Stimulated activated CD4-positive, alpha-beta T cell treated with anti-CD3 and anti-CD28 coated beads, TNF-alpha, amount 100 ng/mL, for 4 hours (primary cell): ENCODE measurements at places on chromosomes 11 and 22.

DNA sequence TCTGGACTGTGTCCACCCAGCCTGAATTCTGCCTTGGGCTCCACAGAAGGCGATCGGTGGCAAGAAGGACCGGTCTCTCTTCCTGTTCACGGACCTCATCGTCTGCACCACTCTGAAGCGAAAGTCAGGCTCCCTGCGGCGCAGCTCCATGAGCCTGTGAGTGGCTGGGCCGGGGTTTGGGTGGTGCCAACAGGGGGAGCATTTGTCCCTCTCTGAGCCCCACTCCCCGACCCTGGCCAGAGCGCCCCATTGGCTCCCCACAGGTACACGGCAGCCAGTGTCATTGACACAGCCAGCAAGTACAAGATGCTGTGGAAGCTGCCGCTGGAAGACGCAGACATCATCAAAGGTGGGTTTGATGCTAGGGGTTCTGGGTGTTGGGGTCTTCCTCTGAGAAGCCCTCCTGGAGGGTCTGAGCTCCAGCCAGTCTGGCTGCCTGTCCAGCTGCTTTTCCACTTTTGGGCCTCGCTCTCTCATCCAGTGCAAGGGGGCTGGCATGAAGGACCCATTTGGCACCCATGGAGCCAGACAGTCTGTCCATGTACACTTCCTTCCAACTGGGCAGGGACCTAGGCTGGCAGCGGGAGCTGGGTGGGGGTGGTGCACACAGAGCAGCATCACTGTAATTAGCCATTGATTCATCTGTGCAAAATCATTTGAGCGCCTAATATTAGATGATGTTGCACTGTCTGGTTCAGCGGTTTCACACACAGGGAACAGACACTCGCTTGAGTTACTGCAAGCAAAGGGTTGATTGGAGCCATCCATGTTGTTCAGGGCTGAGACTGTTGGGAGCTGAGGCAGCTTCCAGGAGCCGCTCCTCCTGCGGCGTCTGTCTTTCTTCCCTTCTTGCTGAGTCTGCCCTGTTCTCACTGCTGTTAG lies 19.0 kb upstream of the RELT start:
- no peak for DNase-seq

- DNase-seq: no peak
These were observed 182.0 kb upstream of the MTMR2 start for GRCh38 chr11:96105944-96106343.

DNA sequence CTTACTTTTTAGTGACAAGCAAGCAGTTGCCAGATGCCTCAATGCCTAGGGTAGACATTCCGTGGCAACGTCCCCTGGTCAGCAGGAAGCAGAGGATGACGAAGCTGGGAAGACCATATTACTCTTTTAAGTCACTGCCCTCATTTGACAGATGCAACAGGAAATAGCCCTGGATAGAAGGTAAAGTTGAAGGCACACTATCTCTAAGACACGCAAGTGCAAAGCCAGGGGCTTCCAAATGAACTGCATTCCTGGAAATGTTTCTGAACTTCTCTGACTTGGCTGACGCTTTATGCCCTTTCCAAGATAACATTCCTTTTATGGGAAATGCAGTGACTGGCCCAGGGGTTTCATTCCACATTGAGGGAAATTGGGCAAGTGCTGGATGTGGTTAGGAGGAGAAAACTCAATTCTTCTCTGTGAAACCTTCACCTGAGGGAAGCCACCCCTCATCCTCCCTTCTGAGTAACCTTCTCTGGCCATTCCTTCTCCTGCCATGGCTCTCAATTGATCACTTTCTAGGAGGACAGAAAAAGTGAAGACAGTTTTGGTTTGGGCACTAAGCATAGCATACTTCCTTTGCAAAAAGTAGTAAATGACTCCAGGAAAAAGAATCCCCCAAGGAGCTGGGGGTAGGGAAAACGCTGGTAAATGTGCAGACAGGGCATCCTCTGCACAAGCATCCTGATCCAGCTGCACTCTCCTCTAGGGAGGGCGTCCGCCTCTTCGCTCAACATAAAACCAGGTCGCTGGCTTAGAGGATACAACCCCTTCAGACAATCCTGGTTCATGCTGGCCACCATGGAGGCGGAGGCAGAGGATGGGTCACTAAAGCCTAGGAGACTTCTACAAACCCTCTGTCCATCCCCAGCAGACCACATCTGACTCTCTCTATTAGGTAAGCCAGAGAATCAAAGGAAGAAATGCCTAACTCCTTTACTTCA lies 14.5 kb downstream of the PCSK7 start:
- DNase-seq: no peak

DNA sequence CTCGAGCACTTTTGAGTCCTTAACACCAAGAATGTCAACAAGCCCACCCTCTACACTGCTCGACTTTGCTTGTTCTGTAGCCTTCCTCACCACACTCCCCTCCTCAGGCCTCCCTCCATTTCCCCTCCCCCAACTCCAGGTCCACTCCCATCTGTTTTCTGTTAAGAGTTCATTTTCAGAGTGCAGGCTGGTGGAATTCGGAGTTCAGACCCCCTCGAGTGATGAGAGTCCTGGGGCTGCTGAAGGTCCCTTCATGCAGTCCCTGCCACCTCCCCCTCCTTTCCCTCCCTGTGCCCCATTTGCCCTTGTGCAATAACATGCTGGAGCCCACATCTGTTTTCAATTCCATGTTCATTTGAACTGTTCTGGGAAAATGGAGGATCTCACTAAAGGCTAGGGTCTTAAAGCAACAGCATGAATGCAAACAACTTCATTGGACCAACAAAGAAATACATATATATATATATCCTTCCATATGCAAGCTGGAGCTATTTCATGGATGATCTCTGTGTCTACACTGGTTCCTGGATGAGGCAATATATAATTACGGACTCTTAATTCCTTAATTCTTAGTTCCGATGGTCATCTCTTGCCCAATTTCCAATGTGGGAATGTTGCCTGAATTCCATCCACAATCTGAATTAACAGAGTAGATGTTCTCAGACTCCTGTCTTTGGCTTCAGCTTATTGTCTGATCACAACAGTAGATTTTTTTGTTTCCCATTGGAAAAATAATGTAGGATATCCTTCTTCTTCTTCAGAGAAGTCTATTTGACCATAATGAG lies 340.4 kb downstream of the ETS1 start:
- no peak for DNase-seq

- no peak for DNase-seq
These were observed 19.0 kb downstream of the ZMAT5 start for GRCh38 chr22:29747832-29748231.

DNA sequence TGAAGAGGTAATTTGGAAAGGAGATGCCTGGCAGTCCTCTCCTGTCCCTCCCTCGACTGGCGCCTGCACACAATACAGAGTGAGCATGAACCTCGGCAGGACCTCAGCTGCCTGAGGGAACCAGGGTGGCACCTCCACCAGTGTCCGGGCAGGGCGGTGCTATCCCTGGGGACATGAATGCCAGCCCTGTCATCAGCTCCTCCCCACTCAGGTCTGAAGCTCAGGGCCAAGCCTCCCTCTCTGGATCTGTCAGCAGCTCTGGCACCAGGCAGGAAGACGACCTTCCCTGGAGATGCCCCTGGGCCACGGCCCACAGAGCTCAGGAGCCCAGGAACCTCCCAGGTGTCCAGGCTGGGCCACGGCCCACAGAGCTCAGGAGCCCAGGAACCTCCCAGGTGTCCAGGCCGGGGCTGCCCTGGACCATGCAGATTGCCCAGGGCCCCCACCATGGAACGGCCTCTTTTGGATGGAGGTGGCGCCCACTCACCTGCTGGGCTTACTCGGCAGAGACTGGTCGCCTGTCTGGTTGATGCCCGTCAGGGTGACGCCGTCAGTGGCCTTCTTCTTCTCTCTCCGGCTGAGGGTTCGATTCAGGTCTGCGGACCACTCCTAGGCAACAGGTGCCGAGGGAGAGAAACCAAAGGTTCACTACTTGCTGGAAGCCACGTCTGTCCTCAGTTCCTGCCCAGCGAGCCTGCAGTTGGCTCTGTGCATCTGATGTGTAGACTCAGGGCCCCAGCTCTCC lies 21.7 kb upstream of the ARFGAP3 start:
- DNase-seq: no peak

DNA sequence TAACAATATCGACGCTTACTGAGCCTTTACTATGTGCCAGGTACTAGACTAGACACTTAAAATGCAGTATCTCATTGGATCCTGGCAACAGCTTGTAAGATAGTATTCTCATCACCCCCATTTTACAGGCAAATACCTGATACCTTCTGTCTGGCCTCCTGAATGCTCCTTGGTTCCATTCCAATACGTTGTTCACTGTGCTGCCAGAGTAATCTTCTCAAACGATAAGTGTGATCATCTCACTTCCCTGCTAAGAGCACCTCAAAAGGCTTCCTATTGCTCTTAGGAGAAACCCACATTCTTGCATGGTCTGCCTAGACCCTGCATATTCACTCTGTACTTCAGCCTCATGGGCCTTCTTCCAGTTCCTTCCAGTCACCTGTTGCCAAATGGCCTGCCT lies 1.3 kb upstream of the NRIP3 start:
- no peak for DNase-seq

GRCh38 chr11:65468874-65469333 lies 29.9 kb upstream of the MALAT1 start:
- DNase-seq: peak; percentile 27

- no peak for DNase-seq
These were observed at the start of gene APOBEC3H for GRCh38 chr22:39097098-39098020. Gene APOBEC3H (plus strand): TSS chr22:39097244. CDS start chr22:39100279, 3,035 bp downstream.

DNA sequence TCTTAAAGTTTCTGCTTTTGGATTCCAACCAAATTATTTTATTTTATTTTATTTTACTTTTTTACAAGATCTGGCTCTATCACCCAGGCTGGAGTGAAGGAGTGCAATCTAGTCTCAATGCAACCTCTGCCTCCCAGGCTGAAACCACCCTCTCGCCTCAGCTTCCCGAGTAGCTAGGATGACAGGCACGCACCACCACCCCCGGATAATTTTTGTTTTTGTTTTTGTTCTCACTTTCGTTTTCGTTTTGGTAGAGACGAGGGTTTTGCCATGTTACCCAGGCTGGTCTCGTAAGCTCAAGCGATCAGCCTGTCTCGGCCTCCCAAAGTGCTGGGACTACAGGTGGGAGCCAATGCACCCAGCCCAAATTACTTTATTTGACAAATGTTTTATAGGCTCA lies 219.8 kb downstream of the ETS1 start:
- DNase-seq: no peak

DNA sequence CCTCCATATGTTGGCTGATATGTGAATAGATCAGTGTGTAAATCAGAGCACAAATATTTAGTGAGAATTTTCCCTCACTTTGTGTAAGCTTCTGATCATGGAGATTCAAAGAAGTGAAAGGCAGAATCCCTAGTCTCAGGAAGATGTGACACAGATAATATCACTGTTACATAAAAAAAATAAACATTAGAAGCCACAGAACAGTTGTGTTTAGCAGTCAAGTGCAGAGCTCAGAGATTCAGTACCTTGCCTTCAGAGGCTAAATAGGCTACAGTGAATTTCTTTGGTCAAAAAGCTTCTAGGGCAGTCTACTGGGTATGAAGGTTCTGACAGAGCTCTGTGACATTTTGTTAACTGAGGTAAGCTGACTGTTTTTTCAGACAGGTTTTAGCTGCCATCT lies 591.5 kb downstream of the METTL15 start:
- no peak for DNase-seq

DNA sequence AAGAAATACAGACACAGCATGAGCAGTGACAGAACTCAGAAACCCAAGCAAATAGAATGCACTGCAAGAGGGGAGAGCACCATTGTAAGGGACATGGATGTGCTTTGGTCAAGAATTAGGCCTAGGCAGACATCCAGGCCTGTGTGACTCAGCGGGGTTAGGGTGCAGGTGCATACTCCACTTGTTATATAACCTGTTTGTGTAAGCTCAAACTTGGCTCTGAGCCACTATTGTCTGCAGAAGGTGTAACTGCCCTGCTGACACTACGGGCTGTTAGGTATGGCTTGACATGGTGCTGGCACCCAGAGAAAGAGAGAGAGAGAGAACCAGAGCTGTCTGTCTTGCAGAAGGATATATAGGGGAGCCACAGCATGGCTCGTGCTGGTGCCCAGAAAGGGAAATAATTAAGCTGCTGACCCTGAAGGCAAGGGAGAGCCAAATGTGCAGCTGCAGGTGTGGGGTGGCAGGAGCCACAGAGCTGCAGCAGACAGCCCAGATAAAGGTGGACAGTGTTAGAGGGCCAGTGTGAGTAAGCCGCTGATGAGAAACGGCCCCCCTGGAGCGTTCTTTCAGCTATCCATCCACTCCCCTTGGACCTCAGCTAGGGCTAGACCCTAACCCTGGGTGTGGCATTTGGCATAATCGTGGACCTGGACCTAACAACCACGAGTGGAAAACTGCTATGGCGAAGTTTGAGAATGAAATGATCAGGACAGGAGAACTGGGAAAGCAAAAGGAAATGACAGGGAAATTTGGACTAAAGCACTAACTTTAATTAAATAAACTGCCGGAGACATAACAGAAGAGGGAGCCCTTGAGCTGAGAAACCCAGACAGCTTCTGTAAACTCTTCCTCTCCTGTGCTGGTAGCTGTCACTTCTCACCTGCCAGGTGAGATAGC lies 253.0 kb upstream of the CCDC179 start:
- DNase-seq: no peak

DNA sequence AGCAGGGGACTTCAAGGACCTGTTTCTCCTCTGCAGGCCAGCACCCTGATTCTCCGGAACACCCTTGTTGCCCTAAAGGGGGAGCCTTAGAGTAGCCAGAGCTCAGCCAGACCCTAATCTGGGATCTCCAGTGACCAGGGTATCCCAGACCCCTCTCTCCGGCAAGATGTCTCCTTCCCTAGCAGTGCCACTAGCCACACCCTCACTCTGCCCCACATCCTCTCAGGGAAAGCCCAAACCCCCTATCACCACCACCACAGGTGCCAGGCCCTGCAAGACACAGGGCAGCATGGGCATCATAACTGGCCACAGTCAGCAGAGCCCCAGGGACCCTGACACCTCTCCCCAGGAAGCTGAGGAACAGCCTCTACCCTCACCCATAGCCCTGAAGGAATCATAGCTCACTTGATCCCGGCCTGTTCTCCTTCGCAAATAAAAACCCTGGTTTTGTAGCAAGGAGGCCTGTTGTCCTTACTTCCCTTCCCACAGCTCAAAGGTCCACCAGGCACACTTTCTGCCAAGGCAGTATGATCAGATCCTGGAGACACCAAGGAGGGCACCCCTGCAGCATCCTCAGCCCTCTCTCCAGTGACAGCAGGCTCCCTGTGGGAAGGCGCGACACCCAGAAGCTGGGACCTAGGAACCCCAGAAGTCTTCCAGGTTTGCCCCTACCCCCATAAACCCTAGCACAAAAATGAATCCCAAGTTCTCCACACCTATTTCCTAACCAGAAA lies 4.6 kb downstream of the CFL1 start:
- DNase-seq: no peak
